Neural progenitor cell (in vitro differentiated cells): ENCODE measurements at places on chromosomes 1 and 21. TPM values are rescaled to one million over a fixed set of nuclear protein-coding genes. Genes with fewer than 3 reads are reported as not detected.

GRCh38 chr21:44579056-44579832 lies 1.2 kb downstream of the KRTAP10-5 start:
- no peak for DNase-seq

DNA sequence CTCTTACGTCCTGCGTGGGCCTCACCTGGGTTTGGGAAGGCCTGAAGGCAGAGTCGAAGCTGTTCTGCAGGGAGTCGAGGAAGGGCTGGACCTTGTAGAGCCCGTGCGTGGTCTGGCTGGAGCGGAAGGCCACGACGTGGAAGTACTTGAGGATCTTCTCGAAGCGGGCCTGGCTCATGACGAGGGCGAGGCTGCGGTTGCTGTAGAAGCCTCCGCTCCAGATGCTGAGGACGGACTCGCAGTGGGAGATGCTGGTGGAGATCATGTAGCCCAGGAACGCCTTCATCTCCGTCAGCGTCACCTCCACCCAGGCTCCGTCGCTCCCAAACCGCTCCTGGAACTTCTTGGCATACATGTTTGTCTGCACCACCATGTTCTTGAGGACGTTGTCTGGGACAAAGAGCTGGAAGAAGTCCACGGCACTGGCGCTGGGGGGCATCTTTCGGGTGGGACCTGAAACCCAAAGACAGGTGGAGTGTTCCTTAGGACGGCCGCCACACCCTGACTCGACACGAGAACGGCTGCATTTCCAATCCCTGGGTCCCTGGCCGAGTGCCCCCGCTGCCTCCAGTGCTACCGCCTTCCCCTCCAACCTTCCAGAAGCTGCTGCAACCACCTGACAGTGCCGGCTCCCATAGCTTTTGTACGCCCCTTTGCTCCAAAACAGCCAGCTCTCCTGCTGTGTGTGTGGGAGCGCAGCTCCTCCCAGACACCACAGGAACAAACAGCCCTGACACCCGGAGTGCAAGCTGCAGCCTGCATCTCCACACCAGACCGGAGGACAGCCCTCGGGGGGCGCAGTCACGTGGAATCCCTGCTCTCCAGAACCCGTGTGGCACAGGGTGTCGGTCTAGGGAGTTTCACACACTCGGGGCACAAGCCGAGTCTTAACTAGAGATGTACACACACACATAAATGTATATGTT lies 69.0 kb downstream of the PGBD5 start:
- DNase-seq, result no peak

DNA sequence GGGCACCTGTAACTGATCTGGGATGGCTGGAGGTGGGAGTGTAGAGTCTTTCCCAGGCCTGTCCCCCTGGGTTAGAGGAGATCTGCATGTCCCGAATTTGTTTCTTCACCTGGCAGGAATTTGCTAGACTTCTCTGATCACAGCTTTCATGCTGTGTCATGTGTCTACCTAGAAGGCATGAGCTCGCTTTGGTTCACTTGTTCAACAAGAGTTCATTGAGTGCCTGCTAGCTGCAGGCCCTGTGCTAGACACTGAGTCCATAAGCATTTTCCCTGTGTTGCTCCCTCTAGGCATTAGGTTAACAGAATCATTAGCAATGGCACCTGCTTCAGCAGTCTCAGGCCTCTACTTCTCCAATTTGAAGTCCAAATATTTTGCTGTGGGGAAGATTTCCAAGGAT lies 101.6 kb downstream of the MTR start:
- no peak for DNase-seq

GRCh38 chr1:219774386-219774785 lies 154.0 kb downstream of the SLC30A10 start:
- no peak for DNase-seq

PTGER3 gene
- under 0.01 and 0.09 TPM in 2 replicates for total RNA-seq

CNR2 gene
- total RNA-seq, result not detected in 2 replicates

PIP5K1A gene
- 81.2 and 90.6 TPM in 2 replicates for total RNA-seq
